ENCODE measurements at places on chromosomes 5 and 9. TPM values are rescaled to one million over a fixed set of nuclear protein-coding genes. Genes with fewer than 3 reads are reported as not detected.

- no peaks in the 10 kb centered on the region for H3K27me3 ChIP-seq
- no peak overlapping the region for H3K27ac ChIP-seq
- H3K4me1 ChIP-seq: no peaks in the 10 kb centered on the region
- no peaks in the 10 kb centered on the region for H3K36me3 ChIP-seq
Observed at GRCh38 chr9:6924988-6925563, 167.3 kb downstream of the KDM4C start.

DNA sequence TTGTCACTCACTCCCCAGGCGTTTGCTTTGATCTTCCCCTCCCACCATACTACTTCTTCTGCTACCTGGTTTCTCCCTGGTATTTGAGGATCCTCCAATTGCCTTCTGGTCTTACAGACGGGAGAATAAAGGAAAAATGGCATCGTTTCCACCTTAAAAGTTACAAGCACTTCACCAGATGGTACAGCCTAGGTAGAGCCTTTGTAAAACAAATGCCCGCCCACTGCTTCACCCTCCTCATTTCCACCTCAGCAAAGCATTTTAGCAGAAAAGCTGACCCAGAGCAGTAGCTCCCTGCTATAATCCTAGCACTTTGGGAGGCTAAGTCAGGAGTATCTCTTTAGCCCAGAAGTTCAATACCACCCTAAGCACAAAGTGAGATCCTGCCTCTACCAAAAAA lies 5.1 kb upstream of the ANXA2R start:
- H3K4me3 ChIP-seq: no peak overlapping the region
- peaks cover 48% of the 10 kb centered on the region for H3K27me3 ChIP-seq
- no peak overlapping the region for H3K27ac ChIP-seq
- H3K36me3 ChIP-seq: no peaks in the 10 kb centered on the region
- peaks cover 7% of the 10 kb centered on the region for H3K4me1 ChIP-seq

DNA sequence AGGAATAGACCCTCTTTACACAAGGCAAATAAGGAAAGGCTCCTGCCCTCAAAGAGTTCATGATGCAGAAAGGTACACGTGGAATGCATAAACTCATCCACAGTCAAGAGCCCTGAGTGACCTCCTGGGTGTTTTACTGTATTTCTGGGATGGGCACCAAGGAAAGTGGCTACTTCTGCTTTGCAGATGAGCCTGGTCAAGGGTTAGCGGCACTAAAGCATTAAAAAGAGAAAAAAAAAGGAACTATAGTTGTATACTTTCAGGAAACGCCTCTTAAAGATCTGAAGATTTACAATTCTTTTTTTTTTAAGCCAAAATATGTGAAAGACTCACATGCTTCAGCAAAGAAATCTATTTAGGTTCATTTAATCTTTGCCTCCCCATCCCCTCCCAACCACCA lies 366.2 kb upstream of the PDE4D start:
- H3K27ac ChIP-seq: no peak overlapping the region
- H3K36me3 ChIP-seq: no peaks in the 10 kb centered on the region
- H3K27me3 ChIP-seq: no peaks in the 10 kb centered on the region
- DNase-seq: no peak
- H3K4me1 ChIP-seq: no peaks in the 10 kb centered on the region

GRCh38 chr5:172525996-172526360 lies 71.7 kb upstream of the SH3PXD2B start:
- H3K4me1 ChIP-seq: no peaks in the 10 kb centered on the region
- no peaks in the 10 kb centered on the region for H3K36me3 ChIP-seq
- no peaks in the 10 kb centered on the region for H3K27me3 ChIP-seq
- H3K4me3 ChIP-seq: no peak overlapping the region
- no peak for DNase-seq
- H3K27ac ChIP-seq: no peak overlapping the region

DNA sequence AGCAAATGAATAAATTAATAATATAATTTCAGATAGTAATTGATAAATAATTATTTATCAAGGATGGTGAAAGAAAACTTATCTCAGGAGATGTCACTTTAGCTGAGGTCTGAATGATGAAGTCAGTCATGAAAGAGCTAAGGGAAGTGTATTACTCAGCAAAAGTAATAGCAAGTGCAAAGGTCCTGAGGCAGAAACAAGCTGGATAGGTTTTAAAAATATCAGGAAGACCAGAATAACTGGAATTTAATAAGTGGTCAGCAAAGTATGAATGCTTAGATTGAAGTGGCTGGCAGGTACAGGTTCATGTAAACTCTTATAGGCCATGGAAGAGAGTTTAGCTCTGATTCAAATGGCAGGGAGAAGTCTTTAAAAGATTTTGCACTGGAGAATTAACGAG lies 1.0 kb upstream of the NMUR2 start:
- H3K4me3 ChIP-seq: no peak overlapping the region
- H3K4me1 ChIP-seq: no peaks in the 10 kb centered on the region
- no peak overlapping the region for H3K27ac ChIP-seq
- no peak for DNase-seq
- no peaks in the 10 kb centered on the region for H3K36me3 ChIP-seq

GRCh38 chr9:136135326-136136126 lies 16.9 kb upstream of the TMEM250 start:
- peaks cover 6% of the 10 kb centered on the region for H3K27me3 ChIP-seq
- H3K36me3 ChIP-seq: no peaks in the 10 kb centered on the region
- no peaks in the 10 kb centered on the region for H3K4me1 ChIP-seq
- no peak overlapping the region for H3K27ac ChIP-seq
- H3K4me3 ChIP-seq: no peak overlapping the region
- DNase-seq: no peak

- no peaks in the 10 kb centered on the region for H3K27me3 ChIP-seq
- no peak overlapping the region for H3K27ac ChIP-seq
- no peak overlapping the region for H3K4me3 ChIP-seq
- no peaks in the 10 kb centered on the region for H3K36me3 ChIP-seq
- no peak for DNase-seq
Observed at GRCh38 chr5:39186289-39186688, 33.1 kb downstream of the FYB1 start.

DNA sequence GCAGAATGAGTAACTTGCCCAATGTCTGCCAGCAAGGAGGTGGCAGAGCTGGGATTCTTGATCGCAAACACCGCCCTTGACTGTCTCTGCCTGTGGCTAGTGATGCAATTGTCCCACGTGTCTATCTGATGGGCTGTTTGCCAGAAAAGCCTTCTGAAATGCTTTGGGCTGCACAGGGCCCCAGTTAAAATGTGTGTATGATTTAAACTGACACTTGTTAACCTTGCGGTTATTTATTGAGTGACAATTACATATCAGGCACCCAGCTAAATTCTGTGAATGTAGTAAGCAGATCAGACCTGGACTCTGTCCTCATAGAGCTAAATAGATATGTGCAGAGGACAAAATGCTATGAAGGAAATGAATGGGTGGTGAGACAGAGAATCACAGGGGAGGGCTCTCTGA lies 11.6 kb upstream of the IL12B start:
- peaks cover 3% of the 10 kb centered on the region for H3K4me1 ChIP-seq
- no peaks in the 10 kb centered on the region for H3K27me3 ChIP-seq
- H3K36me3 ChIP-seq: no peaks in the 10 kb centered on the region
- no peak overlapping the region for H3K27ac ChIP-seq
- no peak overlapping the region for H3K4me3 ChIP-seq

GRCh38 chr5:109411627-109412026 lies 1.9 kb upstream of the PJA2 start:
- peaks cover 1% of the 10 kb centered on the region for H3K36me3 ChIP-seq
- no peak overlapping the region for H3K27ac ChIP-seq
- DNase-seq: no peak
- H3K27me3 ChIP-seq: no peaks in the 10 kb centered on the region
- no peak overlapping the region for H3K4me3 ChIP-seq

GRCh38 chr9:73575101-73576060 lies 423.7 kb downstream of the ANXA1 start:
- DNase-seq: no peak
- H3K4me3 ChIP-seq: no peak overlapping the region
- no peak overlapping the region for H3K27ac ChIP-seq
- H3K4me1 ChIP-seq: no peaks in the 10 kb centered on the region
- H3K36me3 ChIP-seq: no peaks in the 10 kb centered on the region

GRCh38 chr5:29077451-29077850 lies 2039.1 kb upstream of the CDH9 start:
- DNase-seq: no peak
- H3K4me1 ChIP-seq: no peaks in the 10 kb centered on the region
- H3K36me3 ChIP-seq: no peaks in the 10 kb centered on the region
- H3K4me3 ChIP-seq: no peak overlapping the region
- no peaks in the 10 kb centered on the region for H3K27me3 ChIP-seq
- no peak overlapping the region for H3K27ac ChIP-seq

DNA sequence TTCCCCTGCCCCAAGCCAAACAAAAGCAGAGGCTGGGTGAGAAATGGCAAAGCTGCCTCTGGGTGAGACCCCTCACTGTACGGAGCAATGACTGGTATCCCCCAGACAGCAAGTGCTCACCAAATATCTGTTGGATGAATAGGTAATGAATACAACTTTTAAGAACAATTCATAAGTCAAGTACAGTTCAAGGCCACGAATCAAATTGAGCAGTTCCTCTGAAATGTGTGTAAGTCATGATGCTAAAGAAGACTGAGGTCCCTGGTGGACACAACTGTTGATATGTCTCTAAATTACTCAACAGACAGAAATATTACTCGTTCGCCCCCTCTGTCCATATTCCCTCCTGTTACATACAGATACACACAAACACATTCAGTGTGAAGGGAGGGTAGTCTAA lies 160.7 kb downstream of the GLIS3 start:
- H3K4me3 ChIP-seq: no peak overlapping the region
- H3K27me3 ChIP-seq: no peaks in the 10 kb centered on the region
- no peaks in the 10 kb centered on the region for H3K4me1 ChIP-seq
- H3K27ac ChIP-seq: no peak overlapping the region
- DNase-seq: no peak

- no peaks in the 10 kb centered on the region for H3K27me3 ChIP-seq
- H3K36me3 ChIP-seq: no peaks in the 10 kb centered on the region
- no peak for DNase-seq
- no peak overlapping the region for H3K4me3 ChIP-seq
Observed at GRCh38 chr5:71666321-71666720, 52.8 kb upstream of the CARTPT start.

DNA sequence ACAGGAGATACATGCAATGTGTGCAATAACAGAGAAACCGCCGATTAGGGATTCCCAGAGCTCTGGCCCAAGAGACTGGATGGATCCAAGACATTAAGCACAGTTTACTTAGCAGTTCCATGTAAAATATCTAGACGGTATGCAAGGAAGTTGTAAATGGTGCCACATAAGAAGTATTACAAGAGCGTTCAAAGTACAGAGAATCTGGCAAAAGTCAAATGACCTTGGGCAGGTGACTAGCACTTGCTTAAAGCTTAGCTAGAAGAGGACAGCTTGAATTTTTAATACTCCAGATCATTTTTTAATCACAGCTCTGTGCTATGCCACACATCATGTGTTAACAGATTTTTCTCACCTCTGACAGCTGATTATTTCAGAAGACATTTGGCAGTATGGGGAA lies 72.3 kb upstream of the TNPO1 start:
- H3K27ac ChIP-seq: no peak overlapping the region
- no peaks in the 10 kb centered on the region for H3K36me3 ChIP-seq
- H3K4me1 ChIP-seq: 0 out of 2 replicates have a peak, but pooled peaks cover 2% of the 10 kb centered on the region
- no peak for DNase-seq

DNA sequence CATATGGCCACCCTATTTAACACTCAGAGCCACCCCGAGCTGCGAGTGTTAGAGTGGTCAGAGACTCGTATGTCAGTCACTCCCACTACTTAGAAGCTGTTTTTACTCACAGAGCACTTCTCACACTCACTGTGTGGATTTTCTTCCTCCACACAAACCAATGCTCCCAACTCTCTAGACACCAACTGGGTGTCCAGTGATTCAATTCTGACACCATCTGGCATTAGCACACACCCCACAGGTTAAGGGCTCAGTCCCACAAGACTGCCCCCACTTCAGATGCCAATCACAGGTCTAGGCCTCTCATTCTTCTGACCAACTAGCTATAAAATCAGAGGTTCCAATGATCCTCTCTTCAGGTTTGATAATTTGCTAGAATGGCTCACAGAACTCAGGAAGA lies 174.8 kb downstream of the FANCC start:
- H3K27me3 ChIP-seq: no peaks in the 10 kb centered on the region
- DNase-seq: no peak
- H3K4me3 ChIP-seq: no peak overlapping the region
- no peaks in the 10 kb centered on the region for H3K4me1 ChIP-seq

DNA sequence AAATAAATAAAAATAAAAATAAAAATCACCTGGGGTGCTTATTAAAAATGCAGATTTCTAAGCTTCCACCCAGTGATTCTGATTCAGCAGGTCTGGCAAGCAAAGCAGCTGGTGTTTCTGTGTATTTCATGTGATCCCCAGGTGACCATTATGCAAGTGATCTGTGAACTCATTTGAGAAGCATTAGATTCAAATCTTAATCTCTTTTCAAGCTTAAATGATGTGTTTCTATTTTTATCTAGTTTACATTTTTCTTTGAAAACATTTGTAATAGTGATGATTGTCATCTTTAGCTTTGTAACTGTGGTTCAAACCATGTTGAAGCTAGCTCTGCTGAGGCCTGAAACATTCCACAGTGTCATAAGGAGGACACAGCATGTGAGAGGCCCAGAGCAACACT lies 804.8 kb upstream of the ZNF608 start:
- H3K27ac ChIP-seq: no peak overlapping the region
- DNase-seq: no peak
- H3K4me1 ChIP-seq: no peaks in the 10 kb centered on the region

GRCh38 chr9:134488331-134489280 lies 153.0 kb upstream of the COL5A1 start:
- no peaks in the 10 kb centered on the region for H3K27me3 ChIP-seq
- H3K27ac ChIP-seq: no peak overlapping the region
- H3K4me1 ChIP-seq: no peaks in the 10 kb centered on the region
- no peak overlapping the region for H3K4me3 ChIP-seq
- H3K36me3 ChIP-seq: no peaks in the 10 kb centered on the region

- peaks cover 8% of the 10 kb centered on the region for H3K36me3 ChIP-seq
- H3K4me3 ChIP-seq: no peak overlapping the region
- H3K4me1 ChIP-seq: no peaks in the 10 kb centered on the region
- no peak for DNase-seq
- no peaks in the 10 kb centered on the region for H3K27me3 ChIP-seq
Observed at GRCh38 chr5:56375011-56375410, 141.9 kb upstream of the ANKRD55 start.

The PPP2R2B gene
- 15.2 TPM for total RNA-seq

The SMIM27 gene
- 12.2 TPM for total RNA-seq

The PROP1 gene
- total RNA-seq: not detected

The SLC34A1 gene
- not detected for total RNA-seq

The PCDHGA12 gene
- 1.3 TPM for total RNA-seq

The PCDHGA10 gene
- 12.5 TPM for total RNA-seq

The LCN12 gene
- 2.1 TPM for total RNA-seq

The OTP gene
- total RNA-seq: not detected

The TEX53 gene
- not detected for total RNA-seq

The LHX2 gene
- not detected for total RNA-seq

The CSF2 gene
- not detected for total RNA-seq

The EDIL3 gene
- total RNA-seq: 61.0 TPM

All from H9 (cell line).